Stimulated activated naive CD4-positive, alpha-beta T cell (primary cell): ENCODE measurements at places on chromosomes 4 and X.

DNA sequence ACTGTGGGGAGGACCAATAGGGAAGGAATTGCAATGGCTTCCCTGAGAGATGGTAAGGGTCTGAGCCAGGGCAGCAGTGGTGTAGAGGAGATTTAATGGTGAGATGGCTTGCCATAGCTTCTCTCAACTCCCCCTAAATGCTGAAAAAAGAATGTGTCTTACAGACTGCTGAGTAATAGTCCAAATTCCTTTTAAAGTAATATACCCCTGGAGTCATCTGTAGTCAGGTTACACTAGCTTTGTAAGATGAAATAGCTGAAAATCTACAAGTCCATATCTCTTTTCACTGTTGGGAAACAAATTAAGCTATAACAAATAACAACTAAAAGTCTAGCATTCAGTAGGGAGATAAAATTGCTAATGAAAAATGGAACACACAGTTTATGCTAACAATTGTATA is 33.5 kb downstream of the MAPK10 start:
- DNase-seq, result no peak

DNA sequence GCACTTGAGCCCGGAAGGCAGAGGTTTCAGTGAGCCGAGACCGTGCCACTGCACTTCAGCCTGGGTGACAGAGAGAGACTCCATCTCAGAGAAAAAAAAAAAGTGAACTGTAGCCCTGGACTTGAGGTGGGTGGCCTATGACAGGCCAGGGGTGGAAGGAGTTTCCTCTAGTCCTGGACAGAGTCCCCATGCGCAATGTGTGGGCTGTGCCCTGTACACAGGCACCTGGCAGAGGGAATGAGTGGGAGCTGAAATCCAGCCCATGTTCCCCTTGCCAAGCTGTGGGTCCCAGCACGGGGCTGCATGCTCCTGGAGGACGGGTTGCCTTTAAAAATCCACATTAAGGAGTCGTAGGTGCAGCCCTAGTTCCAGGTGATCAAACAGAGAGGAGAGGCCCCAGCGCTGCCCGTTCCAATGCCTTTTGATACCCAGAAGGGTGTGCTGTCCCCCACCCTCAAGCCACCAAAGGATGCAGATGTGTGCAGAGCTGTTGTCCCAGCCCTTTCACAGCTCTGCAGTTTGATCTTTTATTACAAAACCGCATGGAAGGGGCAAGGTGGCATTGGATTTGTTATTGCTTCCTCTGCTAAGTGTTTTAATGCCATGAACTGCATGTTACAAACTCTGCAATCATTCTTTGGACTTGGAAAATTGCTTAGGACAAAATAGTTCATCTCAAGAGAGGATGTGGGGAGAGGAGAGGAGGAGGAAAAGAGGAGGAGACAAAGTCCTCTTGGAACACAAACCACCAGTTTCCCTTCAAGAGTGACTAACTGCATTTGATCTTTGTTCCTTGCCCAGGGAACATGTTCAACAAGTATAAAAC is 38.0 kb upstream of the PDK3 start:
- no peak for DNase-seq

DNA sequence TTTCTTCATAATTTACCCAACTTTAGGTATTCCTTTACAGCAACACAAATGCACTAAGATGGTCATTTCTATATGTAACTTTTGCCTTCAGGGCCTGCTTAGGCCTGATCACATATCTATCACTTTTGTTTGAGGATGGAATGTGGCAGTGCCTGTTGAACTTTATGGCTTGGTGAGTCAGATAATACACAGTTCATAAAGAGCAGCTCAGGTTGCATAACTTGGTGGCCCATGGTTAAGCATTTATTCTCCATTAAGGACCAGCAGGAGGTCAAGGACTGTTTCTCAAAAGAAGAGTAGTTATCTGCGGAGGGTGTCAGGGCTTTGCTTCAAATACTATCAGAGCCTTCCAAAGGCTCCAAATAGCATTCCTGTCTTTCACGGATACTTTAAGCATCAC is 124.1 kb upstream of the PDHA2 start:
- DNase-seq, result no peak

DNA sequence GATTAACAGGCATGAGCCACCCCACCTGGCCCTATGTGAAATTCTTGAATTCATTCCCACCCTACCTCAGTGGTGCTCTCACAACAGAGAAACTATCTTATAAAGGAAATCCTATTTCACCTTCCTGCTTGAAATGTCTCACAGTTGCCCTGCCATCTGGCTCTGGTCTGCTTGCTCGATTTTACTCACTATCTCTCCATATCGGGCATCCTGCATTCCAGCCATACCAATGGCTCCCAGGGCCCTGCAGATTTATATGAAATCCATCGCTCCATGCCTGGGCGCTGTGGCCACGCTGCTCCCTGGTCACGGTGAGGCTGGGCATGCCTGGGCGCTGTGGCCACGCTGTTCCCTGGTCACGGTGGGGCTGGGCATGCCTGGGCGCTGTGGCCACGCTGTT is 15.8 kb downstream of the SORBS2 start:
- DNase-seq, result no peak

GRCh38 chr4:2248821-2249261 is 6.9 kb upstream of the HAUS3 start:
- no peak for DNase-seq

- no peak for DNase-seq
These were observed 274.4 kb downstream of the IDS start for GRCh38 chrX:149230689-149231088.

DNA sequence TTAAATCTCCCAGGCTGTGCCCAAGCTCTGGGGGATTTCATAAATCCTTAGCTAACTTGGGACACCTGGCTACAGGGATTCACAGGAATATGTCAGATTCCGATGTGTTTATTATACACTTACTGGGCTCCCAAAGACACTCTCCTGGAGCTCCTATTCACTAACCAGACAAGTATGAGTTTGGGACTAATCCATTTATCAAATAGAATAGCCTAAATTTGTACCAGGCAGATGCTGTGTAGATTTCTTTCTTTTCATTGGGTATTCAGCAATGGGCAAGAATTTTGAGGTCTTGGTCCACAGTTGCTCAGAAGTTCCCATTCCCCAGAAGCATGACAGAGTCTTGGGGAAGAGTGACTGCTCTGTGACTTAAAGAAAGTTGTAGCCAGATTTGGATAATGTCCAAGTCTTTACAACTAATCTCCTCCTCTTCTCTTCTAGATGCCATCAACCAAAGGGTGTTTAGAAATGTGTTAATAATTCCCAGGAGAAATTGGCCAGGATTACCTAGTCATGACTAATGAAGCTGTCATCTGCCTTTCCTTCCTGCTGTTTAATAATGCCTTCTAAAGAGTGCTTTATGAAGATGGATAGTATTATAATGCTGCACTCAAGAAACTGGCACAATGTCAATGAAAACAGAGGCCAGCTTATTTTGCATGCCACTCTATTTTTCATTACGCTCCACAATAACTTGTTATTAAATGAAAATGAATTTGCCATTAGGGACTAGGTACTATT is 120.9 kb downstream of the CHIC2 start:
- no peak for DNase-seq

GRCh38 chr4:76504613-76505465 is 69.8 kb downstream of the SHROOM3 start:
- DNase-seq, result no peak

GRCh38 chrX:111608724-111609123 is 72.2 kb upstream of the ALG13 start:
- DNase-seq, result no peak

DNA sequence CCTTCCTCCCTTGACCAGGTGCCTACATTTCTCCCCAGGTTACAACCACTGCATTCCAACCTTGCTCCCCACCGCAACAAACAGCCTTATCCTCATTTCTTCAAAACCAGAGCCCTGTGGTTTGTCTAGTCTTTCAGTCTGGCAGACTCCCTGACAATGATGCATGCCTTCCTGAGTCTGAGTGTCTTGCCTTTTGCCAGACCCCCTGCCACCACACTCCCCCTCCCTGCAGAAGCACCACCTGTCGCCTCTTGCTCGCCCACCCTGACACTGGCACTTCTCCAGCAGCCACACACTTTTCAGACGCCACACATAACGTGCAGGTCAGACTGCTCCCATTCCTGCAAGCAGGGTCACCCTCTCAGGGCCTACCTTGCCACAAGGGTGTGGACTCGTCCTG is 349.2 kb upstream of the NOCT start:
- no peak for DNase-seq

DNA sequence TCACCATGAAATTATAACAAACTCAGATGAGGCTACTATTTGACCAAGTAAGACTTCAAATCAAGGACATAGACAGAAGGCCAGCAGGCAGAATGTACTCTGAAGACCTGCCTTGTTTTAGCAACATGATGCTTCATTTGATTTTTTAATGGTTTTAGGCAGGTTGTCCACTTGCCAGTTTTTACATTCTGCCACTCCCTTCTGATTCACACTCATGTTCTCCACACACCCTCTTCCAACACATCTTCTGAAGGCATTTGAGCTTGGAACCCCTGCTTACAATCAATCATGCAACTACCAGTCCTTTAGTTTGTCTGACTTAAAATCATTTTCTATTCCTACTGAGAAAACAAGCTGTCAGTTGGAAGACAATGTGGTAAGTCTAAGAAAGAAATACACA is 114.9 kb upstream of the SMIM31 start:
- no peak for DNase-seq

DNA sequence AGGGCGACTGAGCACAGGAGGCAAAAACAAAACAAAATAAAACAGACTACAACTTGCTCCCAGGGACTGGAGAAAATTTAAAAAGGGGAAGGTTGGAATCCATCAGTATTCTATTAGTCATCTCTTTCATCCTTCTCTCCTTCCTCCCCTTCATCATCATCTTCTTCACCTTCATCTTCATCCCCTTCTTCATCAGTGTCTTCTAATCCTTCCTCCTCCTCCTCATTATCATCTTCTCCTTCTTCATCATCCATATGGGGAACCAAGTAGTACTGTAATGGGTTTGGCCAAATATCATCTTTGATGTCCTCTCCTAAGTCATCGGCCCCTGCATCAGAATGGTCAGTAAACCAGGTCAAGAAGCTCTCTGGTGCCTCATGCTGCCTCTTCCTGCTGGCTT is 6.9 kb upstream of the MCUB start:
- no peak for DNase-seq

GRCh38 chr4:5044341-5044740 is 6.9 kb upstream of the STK32B start:
- no peak for DNase-seq

GRCh38 chrX:37765507-37765906 is 14.4 kb upstream of the CYBB start:
- no peak for DNase-seq

DNA sequence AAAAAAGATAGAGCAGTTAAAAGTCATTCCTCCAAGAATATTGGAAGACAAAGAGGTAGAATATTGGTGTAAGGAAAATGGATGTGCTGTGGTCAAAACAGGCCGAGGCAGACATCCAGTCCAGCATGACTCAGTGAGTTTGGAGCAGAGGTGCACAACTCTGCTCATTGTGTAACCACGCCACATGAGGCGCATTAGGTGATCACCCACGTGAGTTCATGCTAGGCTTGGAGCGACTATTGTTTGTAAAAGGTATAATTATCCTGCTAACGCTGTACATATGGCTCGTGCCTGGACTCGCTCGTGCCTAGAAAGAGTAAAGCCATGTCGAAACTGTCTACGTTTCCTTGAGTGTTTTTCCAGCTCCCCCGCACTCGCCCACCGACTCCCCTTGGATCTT is 23.9 kb downstream of the C4orf54 start:
- no peak for DNase-seq

DNA sequence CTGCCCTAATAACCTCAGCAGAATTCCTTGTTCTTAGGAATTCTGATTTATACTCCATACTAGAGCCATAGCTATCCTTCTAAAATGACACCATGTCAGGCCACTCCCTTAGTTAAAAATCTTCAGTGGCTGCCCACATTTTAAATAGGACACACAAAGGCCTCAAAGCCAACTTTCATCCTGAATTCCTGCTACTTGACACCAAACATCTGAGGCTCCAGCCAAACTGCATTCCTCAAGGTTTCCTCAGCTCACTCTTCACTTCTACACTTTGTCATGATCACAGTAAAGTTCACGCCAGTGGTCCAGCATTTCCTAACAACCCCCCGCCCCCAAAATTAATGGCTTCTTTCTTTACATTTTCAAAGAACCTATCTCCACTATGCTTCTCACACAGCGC is 124.3 kb downstream of the ADGRA3 start:
- no peak for DNase-seq

DNA sequence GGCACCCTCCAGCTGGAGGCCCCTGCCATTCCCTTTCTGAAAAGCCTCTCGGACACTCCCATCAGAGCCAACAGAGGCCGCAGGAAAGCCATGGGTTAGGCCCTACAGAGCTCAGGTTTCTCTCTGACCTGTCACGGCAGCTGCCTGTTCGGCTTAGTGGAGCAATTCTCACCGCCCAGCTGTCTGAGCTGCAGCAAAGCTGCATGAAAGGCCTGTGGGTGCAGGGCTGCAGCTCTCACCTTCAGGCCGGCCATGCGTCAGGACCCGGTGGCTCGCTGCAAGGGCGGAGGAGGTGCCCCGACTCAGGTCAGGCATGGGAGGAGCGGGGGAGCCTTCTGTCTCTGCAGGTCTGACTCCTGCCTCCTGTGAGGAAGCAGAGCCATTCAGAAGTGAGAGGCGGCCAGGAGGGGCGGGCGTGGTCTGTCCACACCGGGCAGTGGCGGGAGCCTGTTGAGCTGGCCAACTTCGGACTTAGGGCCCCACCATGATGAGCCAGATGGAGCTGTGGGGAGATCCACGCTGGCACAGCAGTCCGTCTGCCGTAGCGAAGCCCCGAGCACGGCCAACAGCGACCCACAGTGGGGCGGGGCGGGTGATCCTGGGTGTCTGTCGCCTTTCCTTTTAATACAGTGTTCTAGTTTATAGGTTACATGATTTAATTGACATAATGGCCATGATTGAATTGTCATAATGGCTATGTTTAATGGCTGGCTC is 23.4 kb downstream of the PDE6B start:
- no peak for DNase-seq

- DNase-seq, result no peak
These were observed 56.2 kb downstream of the NAF1 start for GRCh38 chr4:163110442-163110841.

DNA sequence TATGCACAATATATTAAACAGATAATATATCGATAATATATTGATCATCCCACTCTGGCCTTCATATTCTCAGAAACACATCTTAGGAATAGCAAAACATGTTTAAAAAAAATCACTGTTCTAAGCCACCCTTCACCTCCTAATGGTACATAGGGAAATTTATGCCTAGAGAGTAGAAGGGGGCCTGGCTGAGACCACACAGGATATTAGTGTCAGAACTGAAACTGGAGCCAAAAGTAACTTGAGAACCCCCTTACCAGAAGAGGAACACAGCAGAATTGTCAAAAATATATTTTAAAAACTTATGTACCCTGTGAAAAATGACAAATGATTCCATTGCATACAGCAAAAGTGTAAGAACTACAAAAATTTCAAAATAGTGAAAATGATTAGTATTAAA is 173.1 kb downstream of the VSIG4 start:
- no peak for DNase-seq

GRCh38 chrX:123454712-123455431 is 270.8 kb downstream of the GRIA3 start:
- no peak for DNase-seq
